ENCODE measurements at places on chromosomes 6 and 20.

DNA sequence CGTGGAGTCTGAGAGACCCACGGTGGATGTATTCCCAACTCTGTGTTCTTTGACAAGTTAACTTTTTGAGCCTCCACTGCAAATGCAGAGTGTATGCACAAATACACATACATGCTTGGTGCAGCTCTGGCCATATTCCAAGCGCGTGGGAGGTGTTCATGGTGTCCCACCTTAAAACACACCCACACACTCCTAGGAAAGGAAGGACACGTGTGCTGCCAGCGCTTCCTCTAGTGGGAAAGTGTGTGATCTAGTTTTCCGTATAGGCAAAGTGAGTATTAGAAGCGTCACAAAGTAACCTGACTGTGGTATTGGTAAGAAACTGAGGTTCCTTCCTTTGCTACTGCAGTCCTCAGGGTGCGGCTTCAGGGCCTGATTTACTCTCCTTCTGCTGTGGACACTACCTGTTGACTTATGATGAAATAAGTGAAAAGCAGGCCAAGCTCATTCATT, 36.0 kb upstream of the MPC1 start:
- ATAC-seq, result no peak

DNA sequence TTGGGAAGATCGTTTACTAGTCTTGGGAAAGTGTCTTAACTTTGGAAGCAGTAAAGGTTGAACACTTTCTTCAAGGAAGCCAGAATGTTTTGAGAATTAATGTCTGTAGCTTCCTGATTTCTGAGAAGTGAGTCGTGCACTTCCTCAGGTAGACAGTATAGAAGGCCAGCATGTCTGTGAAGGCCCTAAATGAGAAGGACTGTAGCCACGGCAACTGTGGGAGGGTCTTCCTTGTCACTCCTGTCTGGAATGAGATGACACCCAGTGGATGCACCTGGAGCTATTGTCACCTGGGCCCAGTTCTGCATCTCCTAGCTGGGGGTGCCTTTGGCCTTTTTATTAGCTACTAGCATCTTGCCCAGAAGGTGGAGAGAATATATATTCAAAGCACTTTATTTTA, 8.8 kb downstream of the STX16 start:
- no peak for ATAC-seq

DNA sequence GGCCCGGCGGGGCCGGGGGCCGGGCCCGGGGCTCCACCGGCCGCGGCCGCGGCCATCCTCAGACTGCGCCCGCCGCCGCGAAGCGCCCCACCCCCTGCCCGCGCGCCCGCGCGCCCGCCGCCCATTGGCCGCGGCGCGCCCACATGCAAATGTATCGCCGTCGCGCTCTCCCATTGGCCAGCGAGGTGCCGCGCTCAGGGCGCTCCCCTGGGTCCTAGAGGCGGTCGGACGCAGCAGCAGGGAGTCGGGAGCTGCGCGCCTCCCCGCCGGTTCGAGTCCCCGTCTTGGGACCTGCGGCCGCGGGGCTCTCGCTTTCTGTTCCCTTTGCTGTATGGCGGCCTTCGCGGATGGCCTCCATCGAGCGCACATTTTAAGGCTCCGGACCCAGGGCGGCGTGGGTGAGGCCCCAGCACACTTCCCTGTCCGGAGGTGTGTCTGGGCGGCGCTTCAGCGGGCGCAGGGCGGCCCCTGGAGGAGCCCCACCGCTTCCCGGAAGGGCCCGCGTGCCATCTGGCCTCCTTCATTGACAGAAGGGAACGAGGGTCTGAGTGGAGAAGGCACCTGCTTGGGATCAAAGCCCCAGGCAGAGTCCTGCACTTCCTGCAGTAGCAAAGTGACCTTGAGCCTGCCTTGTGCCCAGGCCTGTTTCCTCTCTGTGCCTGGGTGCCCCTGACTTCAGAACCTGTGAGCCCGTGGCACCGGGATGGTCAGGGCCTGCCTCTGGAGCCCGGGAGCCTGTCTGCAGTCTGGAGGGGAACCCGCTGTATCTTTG, at the start of gene CABLES2:
TSS of gene CABLES2 (minus strand) at position 65 of the 772 bp plus-strand sequence. CDS start at position 56, 9 bp downstream.
- ATAC-seq, result peak; percentile 90

- no peak for ATAC-seq
Observed at GRCh38 chr6:92159046-92159445, 1260.3 kb downstream of the EPHA7 start.

DNA sequence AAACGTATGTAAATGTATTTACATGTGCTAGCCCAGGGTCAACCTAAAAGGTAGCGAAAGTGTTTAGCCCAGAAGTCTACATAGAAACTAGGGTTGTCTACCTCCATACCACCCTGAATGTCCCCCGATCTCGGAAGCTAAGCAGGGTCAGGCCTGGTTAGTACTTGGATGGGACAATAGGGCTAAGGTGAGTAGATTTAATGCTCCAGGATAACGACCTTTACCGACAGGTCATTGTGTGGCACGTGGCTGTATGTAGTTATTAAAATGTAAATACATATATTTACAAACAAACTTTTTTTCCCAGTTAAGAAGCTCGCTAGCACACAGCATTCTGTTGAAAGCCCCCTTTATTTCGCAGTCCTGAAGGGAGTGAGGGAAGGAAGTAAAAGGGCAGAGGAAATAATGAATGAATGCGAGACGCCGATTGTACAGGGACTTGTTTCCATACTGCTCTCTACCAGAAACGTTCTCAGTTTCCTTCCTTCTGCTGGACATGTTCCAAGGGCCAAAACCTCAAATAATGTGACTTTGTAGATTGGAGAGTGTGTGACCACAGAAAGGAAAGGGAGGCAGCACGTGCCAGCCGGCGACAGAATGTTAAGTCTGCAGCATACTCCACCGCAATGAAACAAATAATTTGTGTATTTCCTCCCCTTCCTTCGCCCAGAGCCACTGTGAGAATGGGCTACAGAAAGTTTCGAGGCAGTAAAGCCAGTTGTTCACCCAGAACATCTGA, 612 bp downstream of the ADAT2 start:
- ATAC-seq, result no peak

- peak; percentile 54 for ATAC-seq
Observed at GRCh38 chr6:157246048-157246630, 77.2 kb downstream of the TMEM242 start.

DNA sequence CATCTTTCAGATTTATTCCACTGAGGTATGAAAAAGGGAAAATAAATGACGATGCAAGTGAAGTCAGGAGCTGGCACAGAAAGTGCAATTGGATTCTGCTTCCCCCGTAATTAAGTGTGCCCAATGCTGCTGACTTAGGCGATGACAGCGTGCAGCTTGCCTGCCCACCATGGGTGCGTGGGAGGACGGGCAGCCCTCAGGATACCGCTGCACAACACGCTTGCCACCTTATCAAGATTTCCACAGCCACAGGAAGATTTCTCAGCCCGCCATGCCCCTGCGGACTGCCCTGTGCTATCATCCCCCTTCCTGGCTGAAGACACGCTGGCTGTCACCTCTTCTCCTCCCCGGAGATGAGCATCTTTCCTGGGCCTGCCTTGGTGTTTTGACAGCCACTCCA, 103.3 kb upstream of the BACH2 start:
- no peak for ATAC-seq

All from stimulated activated memory B cell treated with anti-CD40 and anti-IgM and Interleukin-4, amounts not matched to agents 10 μg/mL and 1 μg/mL and 100 μg/mL, for 72 hours (primary cell).